ENCODE measurements at places on chromosomes 7 and 10. TPM values are rescaled to one million over a fixed set of nuclear protein-coding genes. Genes with fewer than 3 reads are reported as not detected.

GRCh38 chr7:36400606-36401005, 10.9 kb downstream of the ANLN start:
- DNase-seq, result no peak
- H3K27me3 ChIP-seq, result no peaks in the 10 kb centered on the region
- no peaks in the 10 kb centered on the region for H3K36me3 ChIP-seq
- no peak overlapping the region for H3K27ac ChIP-seq
- H3K4me1 ChIP-seq, result peaks cover 11% of the 10 kb centered on the region

DNA sequence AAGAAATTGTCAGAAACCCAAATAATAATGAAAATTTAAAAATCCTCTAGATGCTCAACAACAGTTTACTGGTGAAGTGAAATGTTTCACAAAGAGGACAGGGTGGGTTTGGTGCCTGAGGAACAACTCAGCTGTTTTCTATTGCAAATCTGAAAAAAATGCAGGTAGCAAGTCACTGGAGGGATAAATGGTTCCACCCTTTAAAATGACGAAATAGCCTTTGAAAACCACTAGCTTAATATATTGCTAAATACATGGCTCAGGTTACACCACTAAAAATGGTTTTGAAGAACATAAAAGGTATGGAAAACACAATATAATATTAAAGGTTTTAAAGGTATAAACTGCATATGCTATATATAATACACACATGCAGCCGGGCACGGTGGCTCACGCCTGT, 69.5 kb downstream of the LMBR1 start:
- no peaks in the 10 kb centered on the region for H3K4me1 ChIP-seq
- no peak overlapping the region for H3K4me3 ChIP-seq
- no peaks in the 10 kb centered on the region for H3K27me3 ChIP-seq

- H3K27me3 ChIP-seq, result no peaks in the 10 kb centered on the region
- no peak overlapping the region for H3K4me3 ChIP-seq
- H3K4me1 ChIP-seq, result no peaks in the 10 kb centered on the region
- no peak for DNase-seq
Observed at GRCh38 chr7:110646804-110647203, 444.1 kb upstream of the LRRN3 start.

DNA sequence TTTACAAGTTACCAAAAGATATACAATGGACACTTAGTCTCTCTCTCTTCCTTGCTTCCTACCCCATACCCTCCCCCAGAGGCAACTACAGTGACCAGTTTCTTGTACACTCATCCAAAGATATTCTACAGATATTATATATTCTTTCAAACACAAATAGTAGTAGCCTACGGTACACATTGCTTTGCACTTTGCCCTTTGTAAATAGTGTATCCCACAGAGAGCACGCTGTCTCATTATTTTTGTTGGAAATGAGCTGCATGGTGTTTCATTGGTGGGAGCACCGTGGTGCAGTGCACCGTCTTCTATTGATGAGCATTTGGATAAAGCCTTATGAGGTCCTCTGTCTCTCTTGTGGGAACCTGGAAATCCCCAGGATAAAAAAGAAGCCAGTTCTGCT, 24.2 kb downstream of the STRA8 start:
- H3K27ac ChIP-seq, result no peak overlapping the region
- DNase-seq, result no peak
- H3K27me3 ChIP-seq, result peaks cover 3% of the 10 kb centered on the region
- H3K4me3 ChIP-seq, result no peak overlapping the region

Gene LRRC27
- 13.8 TPM for total RNA-seq

- no peak overlapping the region for H3K27ac ChIP-seq
- no peak for DNase-seq
- H3K4me3 ChIP-seq, result no peak overlapping the region
- H3K4me1 ChIP-seq, result no peaks in the 10 kb centered on the region
- no peaks in the 10 kb centered on the region for H3K36me3 ChIP-seq
Observed at GRCh38 chr10:74231375-74231774, 80.4 kb downstream of the ADK start.

- H3K36me3 ChIP-seq, result no peaks in the 10 kb centered on the region
- H3K4me1 ChIP-seq, result peaks cover 1% of the 10 kb centered on the region
- H3K4me3 ChIP-seq, result no peak overlapping the region
- no peaks in the 10 kb centered on the region for H3K27me3 ChIP-seq
- H3K27ac ChIP-seq, result no peak overlapping the region
Observed at GRCh38 chr7:37719077-37719476, 35.5 kb downstream of the GPR141 start.

DNA sequence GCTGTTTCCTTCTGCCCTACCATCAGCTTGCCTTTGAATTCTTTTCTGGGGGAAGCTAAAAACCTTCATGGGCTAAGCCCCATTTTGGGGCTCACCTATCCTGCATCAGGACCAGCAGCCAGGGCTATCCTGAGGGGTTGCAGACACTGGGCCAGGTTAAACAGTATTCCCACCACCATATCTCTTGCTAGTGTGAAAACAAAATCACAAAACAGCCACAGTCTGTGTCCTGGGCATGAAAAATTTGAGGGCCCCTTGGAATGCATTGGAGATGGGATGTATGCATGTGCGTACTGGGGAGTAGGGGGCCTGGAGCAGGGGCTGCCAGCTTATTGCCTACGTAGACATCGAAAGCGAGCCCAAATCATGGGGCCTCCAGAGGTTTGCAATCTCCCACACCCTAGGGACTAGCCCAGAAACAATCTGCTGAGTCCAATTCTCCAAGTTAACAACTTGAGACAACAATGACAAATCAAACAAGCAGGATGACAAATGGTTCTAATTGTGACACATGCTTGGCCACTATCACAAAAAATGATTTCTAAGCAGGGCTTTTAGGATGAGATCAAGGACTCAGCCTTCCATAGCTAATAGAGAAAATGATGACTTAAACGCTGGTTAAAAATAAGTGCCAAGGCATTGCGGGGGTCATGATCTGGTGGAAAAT, 557.1 kb downstream of the KCNMA1 start:
- no peak overlapping the region for H3K4me3 ChIP-seq
- no peaks in the 10 kb centered on the region for H3K36me3 ChIP-seq

GRCh38 chr10:6279540-6280267, 77.0 kb downstream of the PFKFB3 start:
- H3K4me1 ChIP-seq, result peaks cover 4% of the 10 kb centered on the region
- no peak overlapping the region for H3K27ac ChIP-seq
- H3K27me3 ChIP-seq, result no peaks in the 10 kb centered on the region
- no peaks in the 10 kb centered on the region for H3K36me3 ChIP-seq
- H3K4me3 ChIP-seq, result no peak overlapping the region

DNA sequence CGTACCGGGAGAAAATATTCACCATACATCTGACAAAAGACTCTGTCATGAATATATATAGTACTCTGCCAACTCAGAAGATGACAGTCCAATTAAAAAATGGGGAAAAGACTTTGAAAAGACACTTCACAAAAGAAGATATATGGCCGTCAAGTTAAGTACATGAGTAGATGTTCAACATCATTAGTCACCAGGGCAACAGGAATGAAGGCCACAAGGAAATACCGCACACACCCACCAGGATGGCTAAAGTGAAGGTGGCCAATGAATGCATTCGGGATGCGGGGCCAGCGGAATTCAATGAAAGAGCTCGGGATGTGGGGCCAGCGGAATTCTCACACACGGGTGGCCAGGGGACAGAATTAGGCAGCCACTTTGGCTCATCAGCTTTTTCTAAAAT, 42.2 kb downstream of the MAD1L1 start:
- H3K36me3 ChIP-seq, result peaks cover 21% of the 10 kb centered on the region
- no peak overlapping the region for H3K27ac ChIP-seq
- H3K4me1 ChIP-seq, result peaks cover 21% of the 10 kb centered on the region
- no peak for DNase-seq
- H3K27me3 ChIP-seq, result no peaks in the 10 kb centered on the region
